ENCODE measurements at places on chromosomes 11 and 22.

- H3K27ac ChIP-seq, result no peak overlapping the region
- DNase-seq, result peak; percentile 85
- no peaks in the 10 kb centered on the region for H3K36me3 ChIP-seq
- H3K4me3 ChIP-seq, result no peak overlapping the region
- peaks cover 2% of the 10 kb centered on the region for H3K27me3 ChIP-seq
Measured at GRCh38 chr11:46127150-46127638, 5.9 kb upstream of the PHF21A start.

- H3K4me3 ChIP-seq, result peak overlapping the region; percentile 69
- H3K27me3 ChIP-seq, result no peaks in the 10 kb centered on the region
- H3K4me1 ChIP-seq, result peaks cover 39% of the 10 kb centered on the region
- no peak for DNase-seq
- H3K27ac ChIP-seq, result peak overlapping the region; percentile 46
Measured at GRCh38 chr22:30326255-30326705, 461 bp downstream of the TBC1D10A start.

DNA sequence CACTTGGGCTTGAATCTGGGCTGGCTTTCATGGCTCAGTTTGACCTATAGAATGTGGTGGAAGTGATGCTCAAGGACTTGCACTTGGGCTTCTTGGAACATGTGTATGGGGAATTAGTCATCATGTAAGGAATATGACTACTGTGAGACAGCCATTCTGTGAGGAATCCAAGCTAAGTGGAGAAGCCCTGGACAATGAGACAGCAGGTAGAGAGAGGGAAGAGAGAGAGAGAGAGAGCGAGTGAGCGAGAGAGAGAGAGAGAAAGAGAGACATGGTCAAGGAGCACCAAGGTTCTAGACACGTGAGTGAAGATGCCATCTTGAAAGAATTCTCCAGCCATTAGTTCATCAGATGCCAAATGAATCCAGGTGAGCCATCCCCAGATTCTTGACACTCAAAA is 261.6 kb upstream of the SORL1-AS1 start:
- no peak overlapping the region for H3K4me3 ChIP-seq
- no peak overlapping the region for H3K27ac ChIP-seq
- no peaks in the 10 kb centered on the region for H3K36me3 ChIP-seq
- H3K4me1 ChIP-seq, result peaks cover 8% of the 10 kb centered on the region
- H3K27me3 ChIP-seq, result no peaks in the 10 kb centered on the region
- DNase-seq, result no peak

DNA sequence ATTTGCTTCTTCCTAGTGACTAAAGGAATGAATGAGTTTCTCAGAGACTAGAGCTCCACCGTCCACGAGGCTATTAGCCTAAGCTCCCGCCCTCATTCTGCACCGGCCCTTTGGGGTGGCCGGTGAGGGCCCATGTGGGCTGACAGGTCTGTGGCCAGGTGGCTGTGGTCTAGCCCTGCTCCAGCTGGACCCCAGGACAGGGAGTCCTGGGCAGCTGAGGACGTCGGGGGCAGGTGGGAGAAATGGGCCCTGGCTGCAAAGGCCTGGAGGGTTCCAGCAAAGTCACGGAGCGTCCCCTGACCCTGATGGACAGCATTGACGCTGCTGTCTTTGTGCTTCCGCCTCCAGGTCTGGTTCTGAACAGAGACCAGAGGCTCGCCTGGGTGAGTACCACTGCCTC is 12.2 kb downstream of the SERHL2 start:
- no peak overlapping the region for H3K4me3 ChIP-seq
- no peak overlapping the region for H3K27ac ChIP-seq
- no peaks in the 10 kb centered on the region for H3K27me3 ChIP-seq
- H3K4me1 ChIP-seq, result peaks cover 31% of the 10 kb centered on the region
- DNase-seq, result no peak

All from HepG2 (cell line).